ENCODE measurements at places on chromosomes 6 and 20.

DNA sequence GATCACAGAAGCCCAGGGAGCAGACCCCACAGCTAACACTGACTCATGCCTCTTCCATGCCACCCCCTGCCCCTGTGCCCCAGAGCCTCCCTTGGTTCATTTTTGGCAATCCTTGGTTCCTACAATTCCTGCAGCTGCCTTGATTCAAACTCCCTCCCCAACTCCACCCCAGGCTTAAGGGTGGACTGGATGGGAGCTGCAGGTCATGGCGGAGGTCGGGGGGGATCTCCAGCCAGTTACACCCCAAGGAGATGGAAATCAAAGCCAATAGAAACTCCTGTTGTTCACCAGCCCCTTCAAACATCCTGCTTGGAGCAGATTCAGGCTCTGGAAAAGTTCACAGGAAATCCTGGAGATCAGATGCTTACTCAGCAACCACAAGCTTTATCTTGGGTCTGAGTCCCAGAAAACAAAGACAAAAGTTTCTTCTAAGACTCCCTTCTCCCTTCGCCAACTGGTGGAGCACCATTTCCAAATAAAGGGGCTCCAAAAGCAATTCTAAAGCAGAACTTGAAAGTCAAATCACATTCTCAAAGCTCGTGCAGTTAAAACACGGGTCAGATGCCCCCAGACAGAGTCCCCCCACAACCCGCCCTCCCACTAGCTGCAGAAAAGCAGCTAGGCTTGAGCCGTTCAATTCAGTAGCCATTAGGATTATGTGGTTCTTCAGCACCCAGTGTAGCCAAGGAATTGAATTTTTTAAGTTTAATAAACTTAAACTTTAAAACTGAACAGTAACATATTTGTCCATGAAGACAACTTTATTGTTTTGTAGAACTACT, 149.5 kb downstream of the ANKRD60 start:
- DNase-seq = no peak

GRCh38 chr6:150929416-150929815, 63.9 kb downstream of the MTHFD1L start:
- DNase-seq = no peak

- DNase-seq = no peak
Measured at GRCh38 chr20:18672834-18673233, 85.0 kb downstream of the DTD1 start.

GRCh38 chr6:15824811-15825210, 162.0 kb upstream of the DTNBP1 start:
- DNase-seq = no peak

- no peak for DNase-seq
Measured at GRCh38 chr6:46704562-46704961, 16.9 kb downstream of the TDRD6 start.

DNA sequence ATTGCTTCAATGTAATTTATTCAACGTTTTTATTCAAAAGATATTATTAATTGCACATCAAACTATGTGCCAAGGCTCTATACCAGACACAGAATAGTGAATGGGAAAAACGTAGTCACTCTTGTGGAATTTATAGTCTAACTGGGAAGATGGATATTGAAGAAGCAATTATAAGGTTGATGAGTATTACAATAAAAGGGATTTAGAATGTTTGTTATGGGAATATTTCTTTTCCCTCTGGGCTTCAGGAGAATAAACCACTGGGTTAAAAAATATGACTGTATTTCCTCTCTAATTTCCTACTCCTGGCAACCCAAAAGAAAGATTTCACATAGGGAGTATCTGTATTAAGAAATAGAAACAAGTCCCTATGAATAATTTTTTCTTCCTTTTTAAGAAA, 25.1 kb upstream of the UTRN start:
- DNase-seq = no peak

DNA sequence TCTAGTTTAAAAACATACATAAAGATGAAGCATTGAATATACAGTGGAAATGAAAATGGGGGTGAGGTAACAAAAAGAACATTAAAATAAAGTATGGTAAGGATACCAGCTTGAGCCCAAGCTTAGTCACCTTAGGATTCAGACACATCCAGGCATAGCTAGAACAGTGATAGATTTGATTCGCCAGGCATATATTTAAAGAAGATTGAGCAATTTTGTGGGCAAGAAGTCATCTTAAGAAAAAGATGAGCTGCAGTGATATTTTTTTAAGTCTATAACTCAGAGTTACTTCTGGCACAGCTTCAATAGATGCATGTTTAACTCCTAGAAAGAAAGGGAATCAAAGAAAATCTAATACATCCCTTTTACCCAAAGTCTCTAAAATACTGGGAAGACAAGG, 97.9 kb downstream of the BMP5 start:
- no peak for DNase-seq

DNA sequence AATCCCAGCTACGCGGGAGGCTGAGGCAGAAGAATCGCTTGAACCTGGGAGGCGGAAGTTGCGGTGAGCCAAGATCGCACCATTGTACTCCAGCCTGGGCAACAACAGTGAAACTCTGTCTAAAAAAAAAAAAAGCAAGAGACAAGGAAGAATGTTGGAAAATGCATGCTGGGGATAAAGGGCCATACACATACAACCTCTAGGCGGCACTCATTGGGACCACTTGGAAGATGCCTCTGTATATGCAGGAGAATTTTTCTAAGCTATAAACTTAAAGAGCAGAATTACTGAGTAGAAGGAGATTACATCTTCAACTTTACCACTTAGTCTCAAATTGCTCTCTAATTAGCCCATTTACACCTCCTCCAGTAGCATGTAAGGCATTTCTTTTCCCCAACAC, 42.8 kb downstream of the ZBTB9 start:
- DNase-seq = no peak

DNA sequence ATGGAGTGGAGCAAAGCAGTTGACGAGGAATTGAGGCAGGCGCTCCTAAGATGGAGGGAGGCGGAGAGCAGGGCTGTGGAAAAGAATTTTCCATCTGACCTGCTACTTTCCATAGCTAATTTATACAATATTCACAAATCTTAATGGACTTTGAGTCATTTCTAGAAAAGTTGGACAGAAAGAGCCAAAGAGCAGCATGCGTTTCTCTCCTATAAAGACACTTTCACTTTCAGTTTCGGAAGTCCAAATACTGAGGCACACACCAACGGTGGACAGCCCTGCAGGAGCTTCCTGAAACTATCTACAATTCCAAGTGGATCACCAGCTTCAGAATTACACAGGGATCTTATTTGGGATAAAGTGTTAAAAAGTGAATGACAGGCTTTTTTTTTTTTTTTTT, 43.5 kb downstream of the PANK2 start:
- no peak for DNase-seq

GRCh38 chr6:118889163-118889562, 4.8 kb upstream of the ASF1A start:
- no peak for DNase-seq

DNA sequence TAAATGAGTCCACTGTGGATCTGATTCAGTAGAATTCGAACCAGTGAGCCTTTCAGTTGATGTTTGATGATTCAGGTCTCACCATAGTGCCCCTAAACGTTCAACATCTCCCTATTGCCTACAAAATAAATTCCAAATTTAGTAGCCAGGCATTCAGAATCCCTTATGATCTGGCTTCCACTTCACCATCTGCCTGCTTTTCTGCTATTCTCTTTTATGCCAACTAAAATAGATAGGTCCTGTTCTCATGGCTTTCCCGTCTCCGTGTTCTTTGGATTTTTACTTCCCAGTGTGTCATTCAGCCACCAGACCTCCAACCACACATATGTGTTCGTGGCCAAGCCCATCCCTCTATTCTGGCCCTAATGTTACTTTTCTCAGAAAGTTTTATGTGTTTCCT, 410.4 kb downstream of the LMBRD1 start:
- DNase-seq = no peak

GRCh38 chr6:6826095-6826901, 237.8 kb downstream of the LY86 start:
- DNase-seq = no peak

DNA sequence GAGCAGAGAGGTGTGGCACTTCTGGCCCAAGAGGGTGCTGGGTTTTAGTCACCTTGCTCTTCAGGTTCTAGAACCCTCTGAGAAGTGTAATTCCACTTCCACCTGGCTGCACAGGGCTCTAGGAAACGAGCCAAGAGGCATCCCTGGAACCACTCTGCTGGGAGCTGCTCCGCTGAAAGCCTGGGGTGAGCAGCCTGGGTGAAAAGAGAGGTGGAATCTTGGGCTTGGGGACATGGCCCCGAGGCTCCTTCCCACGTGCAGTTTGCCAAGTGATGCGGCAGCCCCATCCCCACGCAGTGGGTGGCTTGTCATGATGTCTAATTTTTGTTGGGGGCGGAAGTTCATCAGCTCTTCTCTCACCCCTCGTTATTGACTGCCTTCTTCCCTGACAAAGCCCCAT, 32.8 kb downstream of the PPP1R16B start:
- DNase-seq = no peak
